ENCODE measurements at places on chromosomes 1 and 21.

DNA sequence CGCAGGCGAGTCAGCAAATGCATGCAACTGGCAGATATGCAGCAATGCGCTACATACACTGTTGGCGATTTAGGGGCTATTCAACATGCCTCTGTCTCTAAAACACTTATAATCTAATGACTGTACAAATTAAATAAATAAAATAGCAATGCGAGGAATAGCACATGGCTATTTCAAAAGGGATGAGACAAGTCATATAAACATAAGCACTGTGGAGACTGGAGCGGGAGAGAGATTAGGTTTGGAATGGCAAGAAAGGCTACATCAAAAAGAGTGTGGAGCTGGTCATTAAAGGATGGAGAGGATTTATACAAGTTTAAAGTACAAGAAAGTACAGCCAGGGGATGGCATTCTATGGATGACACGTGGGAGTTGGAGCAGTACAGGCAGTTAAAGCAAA lies 523.5 kb upstream of the CAMK1G start:
- no peak for DNase-seq

GRCh38 chr1:10033359-10033845 lies 644 bp downstream of the UBE4B start:
- no peak for DNase-seq

GRCh38 chr1:87615491-87615890 lies 286.8 kb downstream of the LMO4 start:
- no peak for DNase-seq

- no peak for DNase-seq
Observed at GRCh38 chr1:207502726-207503125, 6.8 kb downstream of the CR1 start.

- no peak for DNase-seq
Observed at GRCh38 chr21:14572204-14572780, 26.2 kb upstream of the SAMSN1 start.

- no peak for DNase-seq
Observed at GRCh38 chr1:76547916-76548315, 319.4 kb upstream of the ST6GALNAC5 start.

GRCh38 chr1:87956750-87957149 lies 628.1 kb downstream of the LMO4 start:
- DNase-seq = no peak

DNA sequence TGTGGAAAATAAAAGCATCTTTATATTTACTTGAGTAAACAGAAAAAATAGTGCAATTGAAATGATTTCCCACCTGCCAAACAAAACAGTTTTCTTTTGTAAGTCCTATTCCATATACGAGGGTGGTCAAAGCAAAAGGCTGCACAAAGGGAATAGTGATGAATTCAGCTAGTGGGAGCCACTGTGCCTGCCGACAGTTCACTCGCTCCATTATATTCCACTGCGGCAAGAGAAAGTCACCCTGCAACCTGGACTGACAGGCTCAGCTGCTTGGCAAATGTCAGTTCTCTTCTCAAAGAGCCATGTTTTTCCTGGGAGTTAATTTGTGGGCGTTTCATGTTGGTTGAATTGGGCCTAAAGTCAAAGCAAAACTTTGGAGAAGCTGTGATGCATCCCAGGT lies 145.4 kb downstream of the LMO4 start:
- no peak for DNase-seq

GRCh38 chr1:32753532-32754316 lies 51.2 kb upstream of the SYNC start:
- DNase-seq = peak; percentile 48

DNA sequence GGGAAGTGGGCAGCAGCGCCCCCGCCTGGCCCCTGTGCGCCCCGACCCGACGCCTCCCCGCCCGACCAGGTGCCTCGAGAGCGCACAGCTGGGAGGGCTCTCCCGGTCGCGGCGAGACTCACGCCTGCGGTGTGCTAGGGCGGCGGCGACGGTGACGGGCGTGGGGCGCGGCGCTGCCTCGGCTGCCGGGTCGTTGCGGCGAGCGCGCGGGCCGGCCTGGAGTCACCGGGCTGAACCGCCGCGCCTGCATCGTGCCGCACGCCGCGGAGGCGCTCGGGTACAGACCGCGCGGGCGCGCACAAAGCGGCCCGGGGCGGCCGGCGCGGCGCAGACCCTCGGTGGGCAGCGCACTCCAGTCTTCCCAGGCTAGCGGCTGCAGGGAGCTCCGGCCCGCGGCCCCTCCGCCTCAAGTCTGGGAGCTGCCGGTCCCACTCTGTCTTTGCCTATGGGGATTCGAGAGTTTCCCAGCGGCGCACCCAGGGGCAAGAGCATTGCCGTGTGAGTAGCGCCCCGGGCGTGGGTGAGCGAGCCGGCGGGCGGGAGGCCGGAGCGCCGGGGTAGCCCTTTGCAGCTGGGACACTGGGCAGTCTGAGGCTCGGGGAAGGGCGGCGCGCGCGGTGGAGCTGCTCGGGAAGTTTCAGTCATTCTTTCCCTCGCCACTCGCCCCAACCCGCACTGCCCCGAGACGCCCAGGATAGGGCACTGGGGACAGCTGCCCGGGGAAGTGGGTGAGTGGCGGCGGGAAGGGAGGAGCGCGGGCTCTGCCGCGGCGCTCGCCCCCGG lies at the start of gene SLC35F3:
Gene SLC35F3 (plus strand): TSS at position 44 of the 783 bp plus-strand sequence.
- DNase-seq = no peak

DNA sequence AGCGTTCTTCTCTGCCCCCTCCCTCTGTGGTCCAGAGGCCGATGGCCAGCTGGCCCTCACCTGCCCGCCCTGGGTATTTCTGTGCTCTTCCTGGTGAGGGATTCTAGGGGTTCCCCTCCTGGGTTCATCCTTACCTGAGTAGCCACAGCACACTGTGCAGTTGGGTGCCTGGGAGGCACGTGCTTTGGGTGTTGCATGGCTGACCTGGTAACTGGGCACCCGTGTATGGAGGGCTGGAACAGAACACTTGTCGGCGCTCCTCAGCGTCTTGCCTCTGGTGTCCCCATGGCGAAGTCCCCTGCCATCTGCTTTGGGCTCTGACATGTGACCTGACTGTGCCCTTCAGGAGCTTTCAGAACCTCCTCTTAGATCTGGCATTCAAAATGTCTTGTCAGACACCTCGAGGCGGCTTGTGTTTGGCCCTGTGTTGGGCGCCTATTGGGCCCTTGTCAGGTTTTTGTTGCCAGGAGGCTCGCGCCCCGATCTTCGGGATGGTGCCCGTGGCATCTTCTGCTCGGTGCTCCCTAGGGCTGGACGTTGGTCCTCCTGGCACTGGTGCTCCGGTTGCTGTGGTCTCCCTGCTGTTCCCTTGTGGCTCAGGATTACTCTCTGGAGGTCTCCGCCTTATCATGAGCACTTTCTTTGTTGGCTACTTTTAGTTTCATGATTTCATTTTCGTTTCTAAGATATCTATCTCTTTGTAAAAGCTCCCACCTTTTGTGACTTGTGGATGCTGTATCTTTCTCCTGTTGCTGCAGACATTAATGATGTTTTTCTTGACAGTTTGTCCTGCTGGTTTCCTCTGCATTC lies 28.5 kb downstream of the SKI start:
- no peak for DNase-seq

DNA sequence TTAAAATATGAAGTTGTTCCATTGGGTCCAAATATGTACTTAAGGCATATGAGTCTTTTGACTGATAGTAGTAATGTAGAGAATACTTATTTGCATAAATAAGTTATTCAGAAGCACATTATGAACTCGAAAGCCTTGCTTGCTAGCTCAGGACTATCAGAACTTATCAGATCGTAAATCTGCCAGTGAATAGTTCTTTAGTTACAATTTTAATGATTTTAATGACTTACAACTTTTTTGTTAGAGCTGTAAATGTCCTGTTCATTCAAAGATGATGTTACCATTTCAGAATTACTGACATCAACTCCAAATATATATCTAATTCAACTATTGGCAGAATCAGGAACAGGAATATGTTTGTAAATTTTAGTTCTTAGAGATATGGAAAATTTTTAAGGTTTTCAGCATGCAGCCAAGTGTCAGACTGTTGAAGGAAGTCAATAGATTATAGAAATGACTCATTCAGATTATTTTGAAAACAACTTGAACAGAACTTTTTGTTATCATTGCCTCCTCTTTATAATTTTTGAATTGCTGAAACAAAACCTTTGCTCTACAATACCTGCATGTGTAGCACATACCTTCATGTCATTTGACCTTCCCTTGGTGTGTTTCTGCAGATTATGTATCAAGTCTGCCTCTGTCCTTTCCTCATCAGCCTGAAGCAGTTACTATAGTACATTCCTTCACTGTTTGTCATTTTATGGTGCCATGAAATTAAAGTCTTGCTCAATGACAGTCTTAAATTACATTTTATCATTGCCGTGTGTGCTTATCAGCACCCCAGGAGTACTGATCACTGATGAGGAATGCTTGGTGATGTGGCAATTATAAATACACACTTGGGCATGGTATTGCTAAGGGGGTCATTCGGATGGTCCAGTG lies 44.9 kb downstream of the LRRC8D start:
- no peak for DNase-seq

DNA sequence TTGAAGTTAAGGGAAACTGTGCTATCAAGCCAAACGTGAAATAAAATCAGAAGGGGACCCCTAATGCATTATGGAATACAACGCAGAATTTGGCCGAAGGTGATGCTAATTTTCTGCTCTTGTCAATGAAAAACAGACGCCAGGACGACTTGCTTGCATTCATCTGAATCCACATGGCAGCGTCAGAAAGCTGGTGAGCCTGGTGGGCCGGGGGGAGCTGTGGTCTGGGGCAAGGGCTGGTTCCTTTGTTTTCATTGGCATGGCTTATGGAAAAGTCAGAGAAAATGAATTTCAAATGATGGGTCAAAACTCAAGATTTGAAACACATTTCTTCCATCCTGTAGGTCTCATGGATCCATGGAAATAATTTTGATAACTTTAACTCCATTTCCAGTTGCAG lies 86.4 kb upstream of the RUNX1 start:
- DNase-seq = no peak

DNA sequence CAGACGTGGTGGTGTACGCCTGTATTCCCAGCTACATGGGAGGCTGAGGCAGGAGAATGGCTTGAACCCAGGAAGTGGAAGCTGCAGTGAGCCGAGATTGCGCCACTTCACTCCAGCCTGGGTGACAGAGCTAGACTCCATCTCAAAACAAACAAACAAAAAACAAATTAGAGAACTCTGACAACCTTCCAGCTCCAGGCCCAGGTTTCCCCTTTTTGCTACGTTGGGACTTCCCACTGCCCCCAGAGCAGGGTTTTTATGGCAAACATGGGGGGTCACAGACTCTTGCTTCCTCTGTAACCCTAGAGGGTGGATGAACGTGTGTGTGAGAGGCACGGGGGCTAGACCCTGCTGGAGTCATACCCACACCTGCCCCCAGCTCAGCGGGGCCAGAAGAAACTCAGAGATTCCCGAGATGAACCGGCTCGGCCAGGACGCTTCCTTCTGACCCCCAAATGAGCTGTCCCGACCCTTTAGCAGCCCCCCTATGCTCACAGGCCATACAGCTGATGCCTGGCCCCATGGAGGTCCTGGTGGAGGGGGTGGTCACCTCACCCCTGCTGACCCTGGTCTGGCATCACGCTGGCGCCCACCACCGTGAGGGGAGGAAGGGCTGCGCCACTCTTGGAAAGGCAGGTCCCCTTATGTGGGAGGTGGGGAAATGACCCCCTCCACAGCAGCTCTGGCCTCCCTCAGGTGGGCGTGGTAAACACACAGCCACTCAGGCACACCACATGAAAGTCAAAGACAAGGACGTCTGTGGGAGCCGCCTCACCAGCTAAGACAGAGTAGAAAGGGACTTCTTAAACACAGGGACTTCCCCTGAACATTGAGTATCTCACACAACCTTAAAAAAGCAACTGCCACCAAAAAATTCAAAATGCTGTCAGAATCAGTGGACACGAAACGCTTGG lies 7.1 kb downstream of the GPR157 start:
- no peak for DNase-seq

DNA sequence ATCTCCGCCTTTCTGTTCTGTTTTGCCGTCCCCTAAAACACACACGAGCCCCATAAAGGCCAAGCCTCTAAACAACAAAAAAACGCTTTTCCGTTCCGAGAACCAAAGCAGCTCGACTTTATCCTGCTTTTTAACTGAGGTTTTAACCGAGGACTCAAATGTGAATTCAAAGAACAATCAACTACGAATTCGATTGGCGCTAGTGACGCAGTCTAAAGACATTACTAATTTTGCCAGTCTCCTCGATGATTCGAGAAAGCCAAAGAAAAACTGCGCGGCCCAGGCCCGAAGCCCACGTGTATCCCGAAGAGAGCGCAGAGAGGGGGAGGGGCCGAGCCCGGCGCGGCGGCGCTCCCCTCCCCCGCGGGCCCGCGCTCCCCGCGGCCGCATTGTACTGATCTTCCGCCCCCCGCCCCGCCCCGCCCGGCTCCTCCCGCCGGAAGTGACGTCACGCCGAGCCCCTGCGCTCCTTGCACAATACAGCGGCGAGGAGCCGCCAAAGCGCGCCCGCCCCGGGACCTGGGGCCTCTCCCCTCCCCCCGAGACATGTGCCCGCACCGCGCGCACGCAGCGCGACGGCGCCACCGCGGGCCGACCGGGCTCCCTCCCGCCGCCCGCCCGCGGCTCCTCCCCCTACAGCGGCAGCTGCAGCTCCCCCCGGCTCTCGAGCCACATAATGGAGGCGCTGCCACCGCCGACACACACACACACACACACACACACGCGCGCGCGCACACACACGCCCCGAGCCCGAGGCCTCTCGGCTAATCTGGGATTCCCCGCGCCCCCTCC lies 1.4 kb downstream of the HNRNPU start:
- DNase-seq = peak; percentile 98

DNA sequence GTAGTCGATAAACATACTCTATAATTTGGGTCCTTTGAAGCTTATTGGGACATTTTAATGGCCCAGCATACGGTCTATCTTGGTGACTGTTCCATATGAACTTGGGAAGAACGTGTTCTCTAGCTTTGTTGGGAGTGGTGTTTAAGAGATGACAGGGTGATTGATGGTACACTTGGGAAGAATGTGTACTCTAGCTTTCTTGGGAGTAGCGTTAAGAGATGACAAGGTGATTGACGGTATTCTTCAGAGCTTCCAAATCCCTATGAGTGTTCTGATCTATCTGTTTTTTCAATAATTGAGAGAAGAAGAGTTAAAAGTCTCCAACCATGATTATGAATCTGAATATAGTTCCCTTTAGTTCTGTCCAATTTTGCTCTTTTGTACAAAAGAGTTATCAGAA lies 9.4 kb downstream of the NPHP4 start:
- no peak for DNase-seq

GRCh38 chr1:68175621-68176398 lies 56.5 kb downstream of the WLS start:
- DNase-seq = no peak

DNA sequence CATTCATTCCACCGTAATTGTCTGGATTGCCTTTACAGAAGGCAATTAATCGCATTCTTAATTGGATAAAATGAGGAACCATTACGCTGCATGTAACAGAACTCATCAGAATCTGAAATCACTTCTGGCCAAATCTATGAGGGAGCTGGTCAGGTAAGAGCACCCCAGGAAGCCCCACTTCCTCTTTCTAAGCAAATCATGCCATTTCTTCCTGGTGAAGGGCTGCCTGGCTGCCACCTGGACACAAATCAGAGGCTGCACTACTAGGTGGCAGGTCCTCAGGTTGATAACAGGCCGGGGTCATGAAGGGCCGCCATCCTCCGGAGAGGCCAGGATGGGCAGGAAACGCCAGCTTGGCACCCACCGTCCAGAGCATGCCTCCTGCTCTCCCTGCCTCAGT lies 73.7 kb downstream of the CAPZB start:
- no peak for DNase-seq

- no peak for DNase-seq
Observed at GRCh38 chr1:162305969-162306368, 70.7 kb downstream of the SPATA46 start.
